Activated CD8-positive, alpha-beta T cell treated with anti-CD3 and anti-CD28 coated beads, Interleukin-2, amount 10 ng/mL, durations not matched to agents 7 days and 5 days (primary cell): ENCODE measurements at places on chromosomes 4 and X.

DNA sequence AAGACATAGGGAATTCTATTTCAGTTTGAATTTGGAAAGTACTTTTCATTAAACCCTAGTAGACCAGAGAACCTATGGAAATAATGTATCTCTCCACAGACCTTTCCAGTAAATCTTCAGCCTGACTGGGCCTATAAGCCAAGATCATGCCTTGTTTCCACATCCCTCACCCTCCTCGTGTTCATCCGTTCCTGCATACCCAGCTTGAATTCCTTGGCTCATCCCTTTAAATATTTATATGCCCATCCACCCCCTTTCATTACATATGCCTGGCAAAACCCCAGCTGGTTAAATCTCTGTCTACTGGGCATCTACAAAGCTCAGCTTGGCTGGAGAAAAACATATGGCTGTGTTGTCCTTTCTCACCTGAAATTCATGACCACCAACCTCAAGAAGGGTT, 32.4 kb downstream of the SLC2A9 start:
- DNase-seq = no peak

DNA sequence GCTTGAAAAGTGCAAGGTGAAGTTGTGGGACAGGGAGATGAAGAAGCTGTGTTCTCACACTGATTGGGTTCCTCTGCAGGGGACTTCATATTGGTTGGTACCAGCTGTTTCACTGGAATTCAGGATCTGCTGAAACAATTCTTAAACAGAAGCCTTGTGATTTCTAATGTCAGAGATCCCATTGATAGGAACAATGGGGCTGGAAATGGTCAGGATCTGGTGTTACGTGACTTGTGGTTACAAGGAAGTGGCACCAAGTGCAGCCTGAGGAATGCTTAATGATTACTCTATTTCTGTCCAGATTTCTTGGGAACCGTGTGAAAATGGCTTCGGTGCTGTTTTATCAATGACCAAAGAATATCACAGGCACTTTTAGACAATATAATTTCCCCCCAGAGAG, 68.1 kb downstream of the MOSPD2 start:
- no peak for DNase-seq

GRCh38 chrX:116204932-116205331, 34.4 kb downstream of the AGTR2 start:
- DNase-seq = no peak

GRCh38 chr4:1410491-1411325, 4.5 kb upstream of the NKX1-1 start:
- peak; percentile 77 for DNase-seq

GRCh38 chr4:122718281-122718680, 14.2 kb upstream of the BBS12 start:
- no peak for DNase-seq

DNA sequence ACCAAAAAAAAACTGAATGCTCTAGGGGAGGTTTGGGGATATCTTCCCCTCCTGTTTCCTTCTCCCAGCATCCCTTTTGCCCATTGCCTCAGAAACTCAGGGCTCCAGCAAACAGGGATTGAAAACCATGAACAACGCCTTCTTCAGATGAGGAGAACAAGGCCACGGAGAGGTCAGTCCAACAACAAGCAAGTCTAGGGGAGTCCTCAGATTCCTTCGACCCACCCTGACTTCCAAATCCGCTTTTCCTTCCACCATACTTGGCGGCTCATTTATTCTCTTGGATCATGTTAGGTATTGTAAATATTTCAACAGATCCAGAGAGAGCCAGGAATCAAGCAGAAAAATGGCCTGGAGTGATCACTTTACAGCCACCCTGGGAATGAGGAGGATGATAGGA, 21.9 kb downstream of the REELD1 start:
- DNase-seq = no peak

- DNase-seq = no peak
Observed at GRCh38 chr4:3813151-3814052, 47.2 kb downstream of the ADRA2C start.

DNA sequence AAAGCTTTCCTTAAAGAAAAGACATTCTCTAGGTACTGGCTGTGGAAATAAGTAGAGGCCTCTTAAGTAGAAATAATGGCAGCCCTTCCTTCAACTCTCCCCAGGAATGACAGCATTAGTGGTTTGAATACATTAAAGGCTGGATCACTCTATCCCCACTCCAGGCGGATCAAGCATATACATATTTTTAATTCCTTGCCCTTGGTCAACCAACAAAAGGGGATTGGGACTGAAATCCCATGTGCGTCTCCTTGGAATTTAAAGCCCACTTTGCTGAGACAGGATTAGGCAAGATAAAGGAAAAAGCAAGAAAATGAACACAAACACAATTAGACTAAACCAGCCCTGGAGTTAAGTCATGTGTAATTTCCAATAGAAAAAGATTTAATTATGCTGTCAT, 391.3 kb downstream of the PPP1R2C start:
- DNase-seq = no peak

DNA sequence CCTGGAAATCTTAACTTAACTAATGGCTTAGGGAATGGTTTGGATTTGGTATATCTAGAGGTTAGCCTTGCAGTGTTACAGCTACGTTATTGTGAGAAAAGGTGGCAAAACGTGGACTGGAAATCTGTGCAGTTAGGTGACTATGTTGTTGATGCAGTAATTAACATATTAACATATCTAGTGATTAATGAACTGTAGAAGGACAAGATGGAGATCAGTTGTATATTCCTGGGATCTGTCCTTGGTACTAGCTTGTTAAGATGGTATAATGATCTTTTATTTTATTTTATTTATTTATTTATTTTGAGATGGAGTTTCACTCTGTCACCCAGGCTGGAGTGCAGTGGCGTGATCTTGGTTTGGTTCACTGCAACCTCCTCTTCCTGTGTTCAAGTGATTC, 36.9 kb downstream of the GPAT3 start:
- DNase-seq = no peak

DNA sequence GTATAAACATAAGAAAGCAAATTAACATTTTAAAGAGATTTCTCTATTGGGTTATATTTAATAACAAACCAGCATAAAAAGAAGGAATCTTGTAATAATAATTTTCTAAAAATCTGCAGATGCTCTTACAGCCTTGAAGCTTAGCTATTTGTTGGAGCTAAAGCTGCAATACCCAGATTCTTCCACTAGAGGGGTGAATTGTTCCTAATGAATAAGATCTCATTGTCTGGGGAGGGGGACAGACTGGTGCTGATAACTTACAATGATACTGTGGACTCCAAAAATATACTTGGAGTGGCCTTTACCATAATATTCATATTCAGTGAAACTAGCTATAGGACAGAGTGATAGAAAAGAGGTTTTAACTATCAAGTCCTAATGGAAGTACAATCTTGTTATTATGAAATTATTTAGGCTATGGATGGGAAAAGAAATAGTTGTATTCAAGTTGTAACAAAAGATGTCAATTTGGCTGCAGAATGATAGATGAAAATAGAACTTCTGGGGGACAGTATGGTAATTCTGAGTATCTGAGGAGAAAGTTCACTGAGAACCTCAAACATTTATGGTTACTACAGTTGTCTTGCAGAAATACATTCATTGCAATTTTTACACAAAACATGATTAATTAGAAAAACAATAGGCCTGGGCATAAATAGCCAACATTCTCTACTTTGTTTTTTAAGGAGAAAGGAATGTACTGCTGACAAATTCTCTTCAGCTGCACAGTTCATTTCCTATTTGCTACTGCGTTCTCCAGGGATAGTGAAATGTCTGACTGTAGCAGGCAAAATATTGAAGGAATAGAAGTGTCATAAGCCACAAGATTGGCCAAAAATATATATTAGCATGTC, 443.3 kb downstream of the GBA3 start:
- DNase-seq = no peak

GRCh38 chr4:88897180-88897579, 159.8 kb downstream of the FAM13A start:
- no peak for DNase-seq

DNA sequence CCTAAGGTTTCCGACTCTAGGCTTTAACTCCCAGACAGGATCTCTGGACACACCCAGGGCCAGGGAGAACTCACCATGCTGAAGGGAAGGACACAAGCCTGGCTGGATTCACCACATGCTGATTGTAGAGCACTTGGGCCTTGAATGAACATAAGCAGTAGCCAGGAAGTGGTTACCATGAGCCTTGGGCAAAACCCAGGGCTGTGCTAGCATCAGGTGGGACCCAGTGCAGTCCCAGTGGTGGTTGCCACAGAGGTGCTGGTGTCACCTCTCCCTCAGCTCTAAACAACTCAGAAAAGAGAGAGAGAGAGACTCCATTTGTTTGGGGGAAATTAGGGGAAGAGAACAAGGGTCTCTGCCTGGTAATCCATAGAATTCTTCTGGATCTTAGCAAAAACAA, 77.0 kb downstream of the KLHL13 start:
- DNase-seq = no peak

GRCh38 chr4:133347409-133347808, 198.3 kb downstream of the PCDH10 start:
- no peak for DNase-seq

GRCh38 chrX:41603596-41603995, 85.2 kb upstream of the GPR34 start:
- no peak for DNase-seq

DNA sequence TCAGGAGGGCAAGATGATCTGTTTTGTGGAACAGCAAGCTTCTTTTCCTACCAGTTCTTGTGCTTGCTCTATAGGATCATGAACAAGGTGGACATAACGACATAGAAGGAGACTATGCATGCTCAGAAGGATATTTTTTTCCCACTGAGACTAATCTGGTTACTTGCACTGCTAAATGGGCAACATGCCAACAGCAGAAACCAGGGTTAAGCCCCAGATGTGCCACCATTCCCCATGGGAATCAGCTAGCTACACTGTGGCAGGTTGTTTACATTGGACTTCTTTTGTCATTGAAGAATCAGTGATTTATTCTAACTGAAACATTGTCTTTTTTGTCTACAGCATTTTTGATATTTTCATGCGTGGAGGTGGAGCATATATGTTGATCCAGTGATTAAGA, 165.6 kb downstream of the C4orf33 start:
- DNase-seq = no peak

GRCh38 chr4:108611365-108611764, 9.0 kb upstream of the RPL34 start:
- DNase-seq = no peak

DNA sequence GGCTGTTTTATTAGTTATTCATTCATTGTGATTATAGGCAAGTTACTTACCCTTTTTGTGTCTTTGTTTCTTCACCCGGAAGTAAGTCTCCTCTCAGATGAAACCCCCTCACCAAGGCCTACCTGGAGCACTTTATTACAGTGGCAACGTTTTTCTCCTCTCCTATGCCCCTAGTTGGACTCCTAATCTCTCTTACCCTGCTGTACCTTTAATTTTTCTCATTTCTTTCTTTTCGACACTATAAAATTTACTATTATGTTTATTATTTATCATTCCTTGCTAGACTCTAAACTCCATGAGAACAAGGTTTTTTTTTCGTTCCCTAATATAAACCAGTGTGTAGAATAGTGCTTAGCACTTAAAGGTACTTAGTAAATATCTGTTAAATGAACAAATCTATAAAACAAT, 17.5 kb downstream of the STAP1 start:
- DNase-seq = no peak

DNA sequence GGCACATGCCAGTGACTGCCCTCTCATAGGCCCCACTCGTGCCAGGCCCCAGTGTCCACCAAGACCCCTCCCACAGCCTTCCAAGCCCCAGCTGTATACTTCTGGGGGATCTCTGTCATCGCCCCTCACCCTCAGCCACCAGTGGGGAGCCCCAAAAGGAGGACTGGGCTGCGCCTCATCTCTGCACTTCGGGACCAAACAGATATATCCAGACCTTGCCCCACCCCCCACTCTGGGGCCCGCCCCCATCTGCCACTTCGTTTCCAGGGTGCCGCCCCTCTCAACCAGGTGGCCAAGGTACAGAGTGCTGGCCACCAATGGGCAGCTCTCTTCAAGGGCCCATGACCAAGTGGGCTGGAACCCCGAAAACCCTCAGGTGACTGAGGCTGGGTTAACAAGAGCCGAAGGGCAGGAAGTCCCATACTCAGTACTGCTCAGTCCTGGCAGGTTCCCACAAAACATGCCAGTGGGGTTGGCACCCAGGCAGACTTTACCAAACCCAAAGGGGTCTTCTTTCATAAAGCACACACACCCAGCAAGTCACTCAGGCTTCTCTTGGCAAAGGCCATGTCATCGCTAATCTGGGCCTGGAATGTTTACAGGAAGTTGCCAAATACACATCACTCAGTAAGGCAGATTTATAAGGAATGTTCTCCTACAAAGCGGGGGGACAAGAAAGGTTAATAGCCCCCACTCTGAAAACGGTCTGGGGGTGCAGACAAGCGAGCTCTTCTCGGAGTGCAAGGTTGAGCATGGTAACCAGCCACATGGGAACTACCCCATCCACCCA, 4.4 kb downstream of the ZFYVE28 start:
- peak; percentile 47 for DNase-seq

DNA sequence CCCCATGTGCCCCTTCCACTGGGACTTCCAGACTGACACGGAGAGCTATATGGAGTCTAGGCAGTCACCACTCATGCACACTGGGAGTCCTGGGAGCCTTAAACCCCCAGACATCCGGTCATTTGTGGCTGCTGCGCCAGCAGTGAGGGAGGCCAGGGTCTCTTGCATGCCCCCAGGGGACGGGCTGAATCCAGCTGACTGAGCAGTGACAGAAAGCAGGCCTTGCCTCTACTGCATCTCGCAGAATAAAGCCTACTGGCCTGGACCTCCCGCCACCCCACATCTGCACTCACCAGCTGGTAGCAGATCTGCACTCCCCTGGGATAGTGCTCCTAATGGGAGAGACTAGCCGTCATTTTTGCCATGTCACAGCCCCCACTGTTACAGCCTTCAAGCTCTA, 1234.2 kb downstream of the FAM133A start:
- DNase-seq = no peak

DNA sequence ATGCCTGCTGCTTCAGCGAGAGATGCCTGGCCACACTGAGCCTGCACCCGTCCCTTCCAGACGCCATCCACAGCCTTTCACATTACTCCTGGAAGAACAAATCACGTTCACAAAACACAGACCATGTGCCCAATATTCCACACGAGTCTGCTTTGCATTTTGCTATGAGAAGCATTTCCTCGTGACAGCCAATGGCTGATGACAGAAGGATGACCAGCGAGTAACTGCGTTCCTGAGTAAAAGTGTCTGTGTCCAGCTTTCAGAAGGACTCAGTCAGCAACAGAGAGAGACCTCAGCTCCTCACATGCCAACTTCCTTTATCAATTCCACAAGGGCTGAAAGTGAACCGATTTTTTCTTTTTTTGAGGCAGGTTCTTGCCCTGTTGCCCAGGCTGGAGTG, 19.5 kb downstream of the NAT8L start:
- no peak for DNase-seq

GRCh38 chrX:16711219-16711811, 1.2 kb downstream of the CTPS2 start:
- DNase-seq = no peak

- DNase-seq = no peak
Observed at GRCh38 chr4:8266088-8266487, 3.5 kb upstream of the HTRA3 start.

DNA sequence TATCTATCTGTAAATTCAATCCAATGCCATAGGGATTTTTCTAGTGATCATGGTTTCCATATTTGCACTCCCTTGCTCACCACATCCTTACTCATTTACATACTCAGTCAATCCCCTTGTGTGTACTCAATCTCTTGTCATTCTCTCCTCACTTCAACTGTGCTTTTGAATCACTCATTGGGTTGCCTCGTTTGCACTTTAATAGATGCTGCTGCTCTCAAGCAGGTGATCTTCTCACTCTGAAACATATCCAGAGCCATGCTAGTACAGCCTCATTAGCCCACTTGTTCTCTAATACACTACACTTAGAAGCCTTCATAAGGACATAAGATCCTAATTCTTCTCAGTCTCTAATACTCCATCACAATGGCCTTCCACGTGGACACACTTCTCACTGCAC, 507.9 kb downstream of the TECRL start:
- DNase-seq = no peak
